ENCODE measurements at places on chromosomes 5 and 9. TPM values are rescaled to one million over a fixed set of nuclear protein-coding genes. Genes with fewer than 3 reads are reported as not detected.

DNA sequence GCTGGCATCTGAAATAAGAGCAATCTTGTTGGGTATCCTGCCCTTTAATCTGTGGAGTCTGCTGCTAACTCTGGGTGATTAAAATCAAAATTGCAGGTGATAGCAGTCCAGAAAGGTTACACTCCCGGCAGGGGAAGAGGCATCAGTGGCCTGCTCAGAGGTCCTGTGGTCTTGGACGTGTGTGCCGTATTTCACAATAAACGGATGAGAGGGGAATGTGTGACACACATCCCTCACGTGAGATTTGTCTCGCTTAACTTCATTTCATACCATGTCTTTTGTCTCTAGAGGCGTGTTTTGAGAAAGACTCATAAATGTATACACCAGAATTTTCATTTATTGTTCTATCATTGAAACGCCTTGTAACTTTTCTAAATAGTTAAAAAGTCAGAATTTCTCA is 36.6 kb downstream of the FAM240B start:
- DNase-seq: no peak
- H3K27me3 ChIP-seq: no peaks in the 10 kb centered on the region
- H3K27ac ChIP-seq: no peak overlapping the region
- H3K4me3 ChIP-seq: no peak overlapping the region
- no peaks in the 10 kb centered on the region for H3K36me3 ChIP-seq

The IL7R gene
- 60.9 TPM for total RNA-seq

The LTC4S gene
- 0.62 TPM for total RNA-seq

DNA sequence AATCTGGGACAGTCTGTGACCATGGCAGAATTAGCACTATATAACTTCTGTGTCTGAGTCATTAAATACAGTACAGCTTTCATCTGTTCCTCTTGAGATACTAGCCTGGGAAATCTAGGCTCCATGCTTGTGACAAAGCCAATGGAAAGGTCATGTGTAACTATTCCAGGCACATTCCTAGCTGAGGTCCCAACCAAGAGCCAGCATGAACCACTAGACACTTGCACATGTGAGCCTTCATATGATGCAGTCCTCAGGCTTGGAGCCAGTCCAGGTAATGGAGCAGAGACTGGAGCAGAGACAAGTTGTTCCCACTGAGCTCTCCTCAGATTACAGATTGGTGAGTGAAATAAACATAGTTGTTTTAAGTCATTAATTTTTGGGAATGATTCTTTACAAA is 412.4 kb upstream of the ZNF462 start:
- H3K4me3 ChIP-seq: no peak overlapping the region
- H3K27ac ChIP-seq: no peak overlapping the region
- no peaks in the 10 kb centered on the region for H3K36me3 ChIP-seq
- H3K4me1 ChIP-seq: no peaks in the 10 kb centered on the region
- no peaks in the 10 kb centered on the region for H3K27me3 ChIP-seq

DNA sequence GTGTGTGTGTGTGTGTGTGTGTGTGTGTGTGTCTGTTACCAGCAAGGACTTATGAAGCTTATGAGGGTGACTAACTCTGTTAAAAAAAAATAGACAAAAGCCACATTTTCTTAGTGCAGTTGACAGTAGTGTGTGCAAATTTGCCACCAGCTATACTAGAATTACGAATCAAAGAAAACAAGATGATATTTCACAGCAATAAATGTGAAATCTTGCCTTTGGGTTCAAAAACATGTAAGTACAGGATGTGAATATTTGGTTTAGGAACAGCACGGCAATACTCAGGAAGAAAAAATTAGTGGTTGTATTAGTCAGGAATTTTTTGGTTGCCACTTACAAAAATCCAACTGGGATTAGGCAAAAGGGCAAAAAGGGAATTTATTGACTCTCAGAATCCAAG is 117.4 kb downstream of the NPR3 start:
- DNase-seq: no peak
- no peaks in the 10 kb centered on the region for H3K4me1 ChIP-seq
- no peaks in the 10 kb centered on the region for H3K27me3 ChIP-seq
- H3K4me3 ChIP-seq: no peak overlapping the region

- H3K4me1 ChIP-seq: no peaks in the 10 kb centered on the region
- H3K36me3 ChIP-seq: no peaks in the 10 kb centered on the region
- no peak overlapping the region for H3K27ac ChIP-seq
Measured at GRCh38 chr5:57566914-57567313, 84.3 kb upstream of the ACTBL2 start.

- H3K27me3 ChIP-seq: peaks cover 9% of the 10 kb centered on the region
- H3K4me1 ChIP-seq: peaks cover 5% of the 10 kb centered on the region
- no peak for DNase-seq
- no peaks in the 10 kb centered on the region for H3K36me3 ChIP-seq
- no peak overlapping the region for H3K4me3 ChIP-seq
Measured at GRCh38 chr5:126366199-126366560, 57.0 kb upstream of the GRAMD2B start.
